Osteoblast (primary cell): ENCODE measurements at places on chromosomes 16 and 17. TPM values are rescaled to one million over a fixed set of nuclear protein-coding genes. Genes with fewer than 3 reads are reported as not detected.
A peak's percentile ranks its signal among the peaks of the same experiment; 100 is the strongest.

CASKIN2 gene
- 8.7 and 10.3 TPM in 2 replicates for total RNA-seq

- no peak overlapping the region for H3K27ac ChIP-seq
- peaks cover 40% of the 10 kb centered on the region for H3K27me3 ChIP-seq
- peak overlapping the region; percentile 37 for H3K4me3 ChIP-seq
- H3K36me3 ChIP-seq = no peaks in the 10 kb centered on the region
- H3K4me1 ChIP-seq = peaks cover 26% of the 10 kb centered on the region
Measured at GRCh38 chr17:7437950-7438614, 1.2 kb upstream of the FGF11 start.

DNA sequence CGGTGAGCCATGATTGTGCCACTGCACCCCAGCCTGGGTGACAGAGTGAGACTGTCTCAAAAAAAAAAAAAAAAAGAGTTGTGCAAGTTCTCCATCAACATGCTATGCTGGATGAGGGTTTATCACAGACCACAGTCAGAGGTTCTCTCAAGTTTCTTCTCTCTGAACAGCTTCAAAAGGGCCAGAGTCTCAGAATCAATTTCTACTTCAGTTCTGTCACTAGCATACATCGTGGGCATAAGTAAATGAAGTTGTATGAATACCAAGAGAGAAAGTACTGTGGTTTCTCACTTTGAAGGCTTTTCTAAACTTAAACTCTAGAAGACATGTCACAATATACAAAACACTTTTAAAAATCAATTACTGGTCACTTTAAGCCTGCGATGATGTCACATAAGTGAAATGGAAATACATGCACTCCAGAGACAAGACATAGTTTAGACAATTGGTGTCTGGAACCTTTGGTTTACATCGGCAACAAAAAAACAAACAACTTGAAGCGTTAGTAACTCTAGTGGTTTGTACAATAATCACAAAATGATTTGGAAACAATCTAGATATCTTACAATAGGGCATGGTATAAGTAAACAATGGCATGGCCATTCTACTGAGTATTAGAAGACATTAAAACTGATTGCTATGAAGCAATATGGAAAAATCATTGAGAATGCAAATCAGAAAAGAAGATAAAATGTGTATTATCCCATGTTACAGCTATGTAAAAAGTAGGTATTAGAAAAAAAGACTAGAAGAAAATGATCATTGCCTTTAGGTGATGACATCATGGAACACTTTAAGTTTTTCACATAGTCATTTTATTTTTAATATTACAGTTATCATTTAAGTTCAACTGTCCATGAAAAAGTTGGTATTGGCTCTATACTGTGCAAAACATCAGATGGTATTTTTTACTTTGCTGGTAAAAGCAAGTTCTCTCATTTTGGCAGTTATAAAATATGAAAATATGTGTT, 232.3 kb downstream of the ZFHX3 start:
- H3K4me3 ChIP-seq = no peak overlapping the region
- no peak for DNase-seq
- no peak overlapping the region for H3K27ac ChIP-seq
- no peaks in the 10 kb centered on the region for H3K27me3 ChIP-seq

DNA sequence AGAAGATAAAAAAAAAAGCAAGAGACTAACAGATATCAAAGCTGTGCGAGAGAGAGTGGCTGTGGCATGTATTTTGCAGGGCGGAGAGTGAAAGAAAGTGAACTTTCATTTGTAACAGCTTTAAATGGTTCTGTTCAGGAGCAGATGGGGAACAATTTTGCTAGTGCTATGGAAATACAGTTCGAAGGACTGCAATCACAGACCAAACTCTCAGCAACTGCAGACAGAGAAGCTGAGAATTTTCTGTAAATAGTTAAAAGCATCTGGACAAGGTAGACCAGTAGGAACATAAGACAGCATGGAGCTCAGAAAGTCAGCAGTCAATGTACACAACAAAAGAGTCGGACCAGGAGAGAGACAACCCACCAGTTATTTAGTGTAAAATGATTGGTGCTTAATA, 62.3 kb downstream of the TBX4 start:
- H3K4me3 ChIP-seq = no peak overlapping the region
- no peak overlapping the region for H3K27ac ChIP-seq
- peaks cover 18% of the 10 kb centered on the region for H3K27me3 ChIP-seq
- no peaks in the 10 kb centered on the region for H3K36me3 ChIP-seq

GRCh38 chr17:4725646-4726310, 5.5 kb upstream of the MED11 start:
- H3K27ac ChIP-seq = no peak overlapping the region
- no peak overlapping the region for H3K4me3 ChIP-seq
- no peaks in the 10 kb centered on the region for H3K36me3 ChIP-seq
- no peaks in the 10 kb centered on the region for H3K27me3 ChIP-seq
- peaks cover 11% of the 10 kb centered on the region for H3K4me1 ChIP-seq

DNA sequence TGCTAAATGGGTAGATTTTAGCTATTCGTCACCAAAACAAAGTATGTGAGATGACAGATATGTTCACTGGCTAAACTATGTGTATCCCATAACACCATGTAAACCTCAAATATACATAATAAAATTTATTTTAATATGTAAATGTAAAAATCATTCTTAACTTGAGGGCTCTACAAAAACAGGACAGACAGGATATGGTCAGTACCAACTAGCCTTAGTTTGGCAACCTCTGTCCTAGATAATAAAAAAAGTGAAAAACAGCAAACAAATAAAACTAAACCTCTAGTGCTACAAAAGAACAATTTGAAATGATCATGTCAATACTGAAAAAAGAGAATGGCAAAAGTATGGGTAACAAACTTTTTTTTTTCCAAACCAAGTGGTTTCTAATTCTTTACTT, 33.8 kb downstream of the NCOR1 start:
- H3K4me3 ChIP-seq = no peak overlapping the region
- H3K27ac ChIP-seq = no peak overlapping the region
- H3K27me3 ChIP-seq = no peaks in the 10 kb centered on the region
- DNase-seq = no peak

DNA sequence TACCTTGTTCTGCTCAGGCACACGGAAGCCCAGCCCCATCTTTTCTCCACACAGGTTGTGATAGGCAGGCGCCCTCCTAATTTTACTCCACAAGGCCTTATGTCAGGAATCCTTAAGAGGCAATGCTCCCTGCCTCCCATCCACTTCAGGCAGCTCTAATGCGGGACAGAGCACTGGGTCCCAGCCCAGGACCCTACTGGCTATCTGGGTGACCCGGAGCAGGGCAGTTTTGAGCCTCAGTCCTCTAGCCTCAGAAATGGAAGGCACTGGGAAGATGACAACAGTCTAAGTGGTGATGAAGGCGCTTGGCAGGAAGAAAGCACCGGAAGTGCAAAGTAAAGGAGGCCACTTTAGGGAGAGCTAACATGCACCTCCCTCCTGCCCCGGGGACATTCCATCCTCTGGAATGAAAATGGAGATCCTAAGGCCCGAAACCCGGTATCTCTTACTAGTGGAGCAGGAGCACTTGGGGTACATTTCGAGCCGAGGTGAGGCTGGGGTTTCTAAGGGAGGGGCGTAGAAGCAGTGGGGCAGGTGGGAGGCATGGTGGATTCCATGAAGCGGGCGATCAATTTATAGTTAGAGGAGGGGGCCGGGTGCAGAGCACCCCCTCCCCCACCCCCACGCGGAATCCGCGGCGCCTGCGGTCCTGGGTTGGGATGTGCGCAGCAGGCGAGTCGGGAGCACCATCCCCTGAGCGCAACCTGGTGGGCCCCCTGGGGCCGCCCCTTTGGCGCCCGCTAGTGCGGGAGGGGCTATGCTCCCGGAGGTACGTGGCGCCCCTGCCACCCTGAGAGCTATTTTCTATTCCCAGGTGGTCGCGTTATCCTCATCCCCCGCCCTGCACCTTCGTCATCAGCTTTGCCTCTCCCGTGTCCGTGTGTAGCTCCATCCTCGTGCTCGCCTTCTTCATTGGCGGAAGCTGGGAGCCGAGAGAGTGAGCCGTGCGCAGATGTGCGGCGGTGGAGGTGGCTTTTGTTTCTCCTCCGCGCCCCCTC, 4.9 kb downstream of the MT1F start:
- DNase-seq = no peak
- H3K36me3 ChIP-seq = no peaks in the 10 kb centered on the region
- H3K4me3 ChIP-seq = no peak overlapping the region
- H3K27me3 ChIP-seq = peaks cover 84% of the 10 kb centered on the region
- peaks cover 6% of the 10 kb centered on the region for H3K4me1 ChIP-seq
